ENCODE measurements at places on chromosomes 6 and 20. TPM values are rescaled to one million over a fixed set of nuclear protein-coding genes. Genes with fewer than 3 reads are reported as not detected.
A peak's percentile ranks its signal among the peaks of the same experiment; 100 is the strongest.

The HEY2 gene
- 1.7 TPM for total RNA-seq

The FRK gene
- 8.2 TPM for total RNA-seq

The CCN5 gene
- total RNA-seq = 3.3 TPM

The DEFB119 gene
- not detected for total RNA-seq

The GNAS-AS1 gene
- 0.47 TPM for total RNA-seq

The ELOVL4 gene
- total RNA-seq = 0.04 TPM

The IPCEF1 gene
- 4.4 TPM for total RNA-seq

The PI16 gene
- total RNA-seq = 0.59 TPM

The C6orf15 gene
- not detected for total RNA-seq

The CAGE1 gene
- not detected for total RNA-seq

The TFAP2D gene
- total RNA-seq = not detected

The TMEM244 gene
- not detected for total RNA-seq

DNA sequence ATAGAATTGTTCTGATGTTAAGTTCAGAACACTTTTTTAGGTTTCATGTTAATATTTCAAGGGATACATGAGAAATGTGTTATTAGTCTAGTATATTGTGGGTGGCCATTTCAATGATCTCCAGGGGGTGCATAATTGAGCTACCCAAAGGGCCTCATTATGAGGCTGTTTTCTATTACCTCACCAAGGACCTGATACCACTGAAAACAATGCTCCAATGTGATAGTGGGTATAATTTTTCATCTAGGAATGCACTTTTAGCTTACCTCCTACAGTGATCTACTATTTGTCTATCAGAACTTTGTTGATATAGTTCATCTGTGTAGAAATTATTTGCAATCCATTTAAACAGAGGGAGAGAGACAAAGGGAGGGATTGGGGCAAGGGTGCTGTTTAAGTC, 106.8 kb upstream of the HS3ST5 start:
- no peaks in the 10 kb centered on the region for H3K27me3 ChIP-seq
- H3K27ac ChIP-seq = no peak overlapping the region
- no peak for DNase-seq
- H3K4me1 ChIP-seq = no peaks in the 10 kb centered on the region
- no peak overlapping the region for H3K4me3 ChIP-seq

GRCh38 chr6:37116326-37116725, 53.6 kb upstream of the PIM1 start:
- no peaks in the 10 kb centered on the region for H3K27me3 ChIP-seq
- no peak for DNase-seq
- H3K27ac ChIP-seq = no peak overlapping the region
- no peaks in the 10 kb centered on the region for H3K36me3 ChIP-seq

DNA sequence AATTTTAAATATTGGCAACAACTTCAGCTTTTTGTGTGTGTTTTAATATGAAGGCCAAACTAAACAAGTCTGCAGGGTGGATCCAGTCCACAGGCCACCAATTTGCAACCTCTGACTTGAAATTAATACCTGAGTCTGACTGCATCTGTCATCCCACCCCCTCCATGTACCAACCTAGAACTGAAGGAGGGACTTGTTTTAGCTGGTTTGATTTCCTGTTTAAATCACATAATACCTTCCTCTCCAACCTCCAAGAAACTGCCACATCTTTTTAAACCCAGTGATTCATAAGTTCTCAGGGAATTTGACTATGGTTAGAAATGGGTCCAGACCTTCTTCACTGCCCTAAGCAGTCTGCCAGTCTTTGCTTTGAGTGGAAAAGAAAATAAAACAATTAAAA, 21.6 kb downstream of the RNF8 start:
- no peaks in the 10 kb centered on the region for H3K36me3 ChIP-seq
- no peaks in the 10 kb centered on the region for H3K4me1 ChIP-seq
- H3K27me3 ChIP-seq = no peaks in the 10 kb centered on the region
- H3K27ac ChIP-seq = no peak overlapping the region
- H3K4me3 ChIP-seq = no peak overlapping the region
- no peak for DNase-seq

DNA sequence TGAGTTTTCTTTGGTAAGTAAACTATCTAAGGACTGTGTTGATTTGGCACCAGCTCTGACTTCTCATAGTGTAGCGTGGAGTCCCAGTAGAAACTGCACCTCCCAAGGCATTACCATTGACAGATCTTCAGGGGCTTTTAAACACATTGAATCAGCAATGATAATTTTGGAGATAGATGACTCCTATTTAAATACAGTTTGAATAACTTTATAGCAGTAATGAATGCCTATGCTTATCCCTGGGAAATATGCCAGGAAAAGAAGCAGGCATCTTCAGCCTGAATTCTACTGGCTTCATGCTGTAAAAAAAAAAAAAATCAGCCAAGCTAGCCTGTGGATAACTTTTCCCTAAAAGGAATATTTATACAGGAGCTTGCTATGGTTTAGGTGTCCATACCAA, 895.9 kb downstream of the EYS start:
- H3K36me3 ChIP-seq = no peaks in the 10 kb centered on the region
- H3K27ac ChIP-seq = no peak overlapping the region
- no peak overlapping the region for H3K4me3 ChIP-seq
- no peaks in the 10 kb centered on the region for H3K27me3 ChIP-seq
- no peak for DNase-seq
- H3K4me1 ChIP-seq = no peaks in the 10 kb centered on the region

DNA sequence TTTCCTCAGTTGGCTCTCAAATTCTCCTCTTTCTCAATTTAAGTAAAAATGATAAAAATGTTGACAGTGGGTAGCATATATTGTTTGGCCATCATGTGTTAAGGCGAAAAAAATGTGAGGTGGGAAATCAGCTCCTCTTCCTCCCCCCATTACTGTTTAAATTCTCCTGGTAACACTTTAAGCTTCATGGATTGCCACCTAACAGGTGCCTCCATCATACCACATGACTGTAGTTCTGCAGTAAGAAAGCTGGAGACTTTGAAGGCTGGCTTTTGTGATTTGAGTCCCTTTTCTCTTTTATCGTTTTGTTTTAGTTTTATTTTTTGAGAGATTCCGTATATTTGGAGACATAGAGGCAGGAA, 1.2 kb downstream of the ZFAND3 start:
- no peaks in the 10 kb centered on the region for H3K27me3 ChIP-seq
- peak overlapping the region; percentile 80 for H3K4me3 ChIP-seq
- peak overlapping the region; percentile 94 for H3K27ac ChIP-seq
- peaks cover 30% of the 10 kb centered on the region for H3K4me1 ChIP-seq
- no peaks in the 10 kb centered on the region for H3K36me3 ChIP-seq

- no peak overlapping the region for H3K27ac ChIP-seq
- H3K27me3 ChIP-seq = no peaks in the 10 kb centered on the region
These were observed 376.9 kb downstream of the PHF3 start for GRCh38 chr6:64012351-64013001.

GRCh38 chr6:96777113-96777512, 60.2 kb downstream of the GPR63 start:
- no peaks in the 10 kb centered on the region for H3K27me3 ChIP-seq
- no peaks in the 10 kb centered on the region for H3K36me3 ChIP-seq
- H3K4me3 ChIP-seq = no peak overlapping the region
- no peak overlapping the region for H3K27ac ChIP-seq
- H3K4me1 ChIP-seq = peaks cover 12% of the 10 kb centered on the region
- DNase-seq = no peak

DNA sequence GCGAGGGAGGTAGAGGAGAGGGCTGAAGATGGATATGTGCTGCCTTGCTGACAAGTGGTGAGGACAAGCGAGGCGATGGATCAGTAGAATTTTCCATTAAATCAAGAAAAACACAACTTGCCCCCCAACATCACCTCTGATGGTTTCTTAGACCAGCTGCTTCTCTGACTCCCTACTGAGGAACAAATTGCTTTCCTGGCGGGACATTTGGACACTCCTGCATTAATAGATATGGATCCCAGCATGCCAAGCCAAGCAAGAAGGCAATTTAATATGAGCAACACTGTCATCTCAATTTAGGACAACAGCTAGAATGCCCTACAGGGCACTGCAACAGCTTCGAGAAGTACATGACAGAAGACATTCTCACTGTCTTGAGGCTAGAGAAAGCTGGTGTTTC, 248.4 kb upstream of the AGPAT4 start:
- no peaks in the 10 kb centered on the region for H3K36me3 ChIP-seq
- no peak for DNase-seq
- H3K4me3 ChIP-seq = no peak overlapping the region
- H3K4me1 ChIP-seq = no peaks in the 10 kb centered on the region

DNA sequence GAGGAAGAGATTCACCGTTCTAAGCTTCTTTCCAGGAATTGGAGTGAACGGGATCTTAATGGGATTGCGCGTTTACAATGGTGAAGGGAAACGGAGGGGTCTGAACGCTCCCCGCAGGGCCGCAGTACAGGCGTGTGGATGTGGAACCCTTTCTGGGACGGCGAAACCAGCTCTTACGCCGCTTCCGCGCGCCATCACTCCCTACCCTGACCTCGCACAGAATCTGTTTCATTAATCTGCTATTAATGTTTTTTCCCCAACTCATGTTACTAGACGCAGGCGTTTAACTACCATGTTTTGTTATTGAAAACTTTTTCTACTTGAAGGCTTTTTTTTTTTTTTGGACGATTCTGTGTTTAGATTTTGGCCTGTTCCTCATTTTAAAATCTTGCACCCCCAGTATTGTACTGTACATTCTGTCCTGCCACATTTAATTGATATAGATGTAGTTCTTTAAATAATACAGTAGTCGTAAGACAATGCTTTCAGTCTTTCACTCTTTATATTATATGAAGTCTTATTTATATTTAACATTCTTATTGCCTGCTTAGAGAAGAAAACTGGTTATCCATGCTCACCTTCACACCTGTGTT, 696 bp upstream of the SUPT3H start:
- peak overlapping the region; percentile 64 for H3K4me3 ChIP-seq
- H3K36me3 ChIP-seq = no peaks in the 10 kb centered on the region
- no peaks in the 10 kb centered on the region for H3K27me3 ChIP-seq
- DNase-seq = no peak

GRCh38 chr20:45436732-45437485, 21.0 kb downstream of the PIGT start:
- H3K36me3 ChIP-seq = no peaks in the 10 kb centered on the region
- H3K27me3 ChIP-seq = no peaks in the 10 kb centered on the region
- H3K4me1 ChIP-seq = peaks cover 4% of the 10 kb centered on the region
- peak overlapping the region; percentile 68 for H3K27ac ChIP-seq

- no peak overlapping the region for H3K27ac ChIP-seq
- H3K4me3 ChIP-seq = no peak overlapping the region
- no peaks in the 10 kb centered on the region for H3K4me1 ChIP-seq
- peaks cover 4% of the 10 kb centered on the region for H3K27me3 ChIP-seq
These were observed 334.3 kb upstream of the MANEA start for GRCh38 chr6:95243053-95243452.

DNA sequence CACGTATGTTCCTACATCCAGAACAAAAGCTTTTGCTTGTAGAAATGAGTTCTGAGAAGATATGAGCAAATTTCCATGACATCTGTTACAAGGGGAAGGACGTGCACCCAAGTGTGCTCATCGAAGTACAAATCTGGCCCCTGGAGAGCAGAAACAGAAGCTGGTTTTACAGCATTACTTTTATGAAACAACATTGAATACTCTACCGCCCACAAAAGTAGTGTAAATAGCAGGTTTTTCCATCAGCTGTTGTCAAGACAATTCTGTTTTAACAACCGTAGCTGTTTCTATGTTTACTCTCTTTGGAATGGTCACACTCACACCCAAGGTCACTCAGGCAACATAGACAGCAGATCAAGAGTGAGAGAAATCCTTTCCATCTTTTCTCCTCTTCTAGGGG, 114.2 kb upstream of the SSTR4 start:
- no peaks in the 10 kb centered on the region for H3K36me3 ChIP-seq
- H3K4me1 ChIP-seq = no peaks in the 10 kb centered on the region
- H3K27ac ChIP-seq = no peak overlapping the region
- no peaks in the 10 kb centered on the region for H3K27me3 ChIP-seq
- DNase-seq = no peak
- H3K4me3 ChIP-seq = no peak overlapping the region

DNA sequence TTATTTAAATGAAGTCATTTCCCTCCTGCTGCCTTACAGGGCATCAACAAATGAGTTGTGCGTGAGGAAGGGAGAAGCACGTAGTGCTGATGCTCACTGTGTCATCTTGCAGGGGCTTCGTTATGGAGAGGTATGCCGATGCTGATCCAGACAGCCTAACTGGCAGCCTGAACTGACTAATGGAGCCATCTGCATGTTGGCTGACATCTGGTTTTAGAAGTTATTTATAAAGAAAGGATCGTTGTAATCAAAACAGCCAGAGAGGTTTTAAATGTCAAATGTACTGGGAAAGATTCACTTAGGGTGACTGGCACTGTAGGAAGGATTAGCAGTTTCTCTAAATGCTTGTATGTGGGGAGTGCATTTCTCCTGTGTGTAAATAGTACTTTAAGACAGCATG, 54.6 kb downstream of the FARS2 start:
- H3K27me3 ChIP-seq = no peaks in the 10 kb centered on the region
- H3K4me3 ChIP-seq = no peak overlapping the region
- H3K36me3 ChIP-seq = no peaks in the 10 kb centered on the region
- DNase-seq = no peak
- peaks cover 2% of the 10 kb centered on the region for H3K4me1 ChIP-seq
- H3K27ac ChIP-seq = no peak overlapping the region

DNA sequence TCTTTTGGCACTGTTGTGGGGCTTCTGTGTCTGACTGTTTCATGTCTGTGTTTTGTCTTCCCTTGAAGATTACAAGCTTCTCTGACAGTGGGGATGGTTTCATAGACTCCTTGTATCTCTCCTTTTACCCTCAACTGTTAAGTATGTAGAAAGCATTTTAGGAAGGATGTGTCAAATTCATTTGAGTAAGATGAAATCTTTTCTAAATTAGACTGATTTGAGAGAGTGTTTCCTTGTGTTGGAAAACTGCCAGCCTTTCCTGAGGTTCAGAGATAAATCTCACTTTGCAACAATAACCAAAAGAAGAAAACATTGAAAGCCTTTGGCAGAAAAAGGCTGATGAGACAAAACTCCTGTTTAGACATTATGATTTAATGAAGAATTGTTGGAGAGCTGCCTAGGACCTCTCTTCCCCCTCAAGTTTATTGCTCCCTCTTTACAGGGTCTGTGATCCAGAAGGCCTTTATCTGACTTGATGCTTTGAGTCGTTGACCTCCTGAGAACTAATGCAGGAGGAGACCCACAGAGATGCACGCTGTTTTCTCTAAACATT, 68.3 kb downstream of the ANKS1A start:
- no peak overlapping the region for H3K4me3 ChIP-seq
- no peaks in the 10 kb centered on the region for H3K27me3 ChIP-seq
- H3K36me3 ChIP-seq = no peaks in the 10 kb centered on the region
- H3K27ac ChIP-seq = no peak overlapping the region
- no peak for DNase-seq

- no peaks in the 10 kb centered on the region for H3K4me1 ChIP-seq
- DNase-seq = peak; percentile 33
- no peak overlapping the region for H3K4me3 ChIP-seq
- H3K27me3 ChIP-seq = no peaks in the 10 kb centered on the region
These were observed 219.9 kb downstream of the ALDH8A1 start for GRCh38 chr6:134730013-134730412.

DNA sequence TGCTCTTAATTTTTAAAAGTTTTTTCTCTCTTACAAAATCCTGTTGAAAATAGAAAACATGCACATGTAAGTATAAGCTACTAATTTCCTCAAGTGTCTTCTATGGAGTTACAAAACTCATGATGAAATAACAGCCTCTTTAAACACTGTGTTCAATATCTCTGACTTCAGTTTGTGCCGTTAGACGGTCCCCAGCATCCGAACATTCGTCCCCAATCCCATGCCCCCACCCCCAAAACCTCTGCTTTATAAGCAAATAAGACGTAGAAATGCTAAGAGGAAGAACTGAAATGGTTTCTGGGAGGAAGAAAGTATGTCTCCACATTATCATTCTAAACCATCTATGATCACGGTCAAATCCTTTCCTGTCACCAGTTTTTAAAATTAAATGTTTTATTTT, 31.7 kb upstream of the MYB start:
- H3K4me3 ChIP-seq = no peak overlapping the region
- H3K4me1 ChIP-seq = peaks cover 2% of the 10 kb centered on the region
- no peak overlapping the region for H3K27ac ChIP-seq
- no peak for DNase-seq
